NCI-H226 (cell line): ENCODE measurements at places on chromosomes 6 and 20.

DNA sequence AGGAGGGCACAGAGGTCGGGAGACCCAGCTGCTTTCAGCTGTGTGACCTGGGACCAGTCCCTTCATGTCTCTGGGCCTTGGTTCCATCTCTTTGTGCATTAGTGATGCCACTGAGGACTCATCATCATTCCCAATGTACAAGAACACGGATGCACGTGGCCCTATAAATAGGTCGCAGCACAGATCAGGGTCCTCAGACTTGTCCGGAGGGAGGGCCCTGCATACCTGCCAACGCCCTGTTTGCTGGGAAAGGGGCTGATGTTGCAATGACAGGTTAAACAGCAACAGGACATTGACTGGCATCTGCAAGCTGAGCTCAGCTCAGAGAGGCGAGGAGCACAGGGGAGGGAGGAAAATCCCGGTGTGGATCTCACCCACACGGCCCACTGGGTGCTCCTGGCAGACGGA, 21.8 kb downstream of the TGM2 start:
- peak; percentile 63 for DNase-seq

DNA sequence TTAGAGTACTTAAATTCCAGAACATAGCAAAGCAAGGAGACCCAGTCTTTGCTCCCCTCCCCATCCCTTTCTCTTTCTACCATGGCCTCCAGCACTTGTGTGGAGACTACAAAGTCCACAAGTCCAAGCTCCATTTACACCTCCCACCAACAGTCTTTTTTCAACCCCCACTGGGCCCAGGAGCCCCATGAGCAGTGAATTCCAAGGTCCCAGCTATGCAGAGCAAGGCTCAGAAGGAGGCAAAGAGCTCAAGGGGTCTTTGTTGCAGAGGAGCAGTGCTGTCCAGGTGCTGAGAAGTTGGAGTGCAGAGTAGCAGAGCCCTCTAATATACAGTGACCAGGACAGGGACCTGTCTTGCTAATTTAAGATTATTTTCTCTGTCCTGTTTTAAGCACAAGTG, 9.0 kb downstream of the PAK5 start:
- DNase-seq = no peak

DNA sequence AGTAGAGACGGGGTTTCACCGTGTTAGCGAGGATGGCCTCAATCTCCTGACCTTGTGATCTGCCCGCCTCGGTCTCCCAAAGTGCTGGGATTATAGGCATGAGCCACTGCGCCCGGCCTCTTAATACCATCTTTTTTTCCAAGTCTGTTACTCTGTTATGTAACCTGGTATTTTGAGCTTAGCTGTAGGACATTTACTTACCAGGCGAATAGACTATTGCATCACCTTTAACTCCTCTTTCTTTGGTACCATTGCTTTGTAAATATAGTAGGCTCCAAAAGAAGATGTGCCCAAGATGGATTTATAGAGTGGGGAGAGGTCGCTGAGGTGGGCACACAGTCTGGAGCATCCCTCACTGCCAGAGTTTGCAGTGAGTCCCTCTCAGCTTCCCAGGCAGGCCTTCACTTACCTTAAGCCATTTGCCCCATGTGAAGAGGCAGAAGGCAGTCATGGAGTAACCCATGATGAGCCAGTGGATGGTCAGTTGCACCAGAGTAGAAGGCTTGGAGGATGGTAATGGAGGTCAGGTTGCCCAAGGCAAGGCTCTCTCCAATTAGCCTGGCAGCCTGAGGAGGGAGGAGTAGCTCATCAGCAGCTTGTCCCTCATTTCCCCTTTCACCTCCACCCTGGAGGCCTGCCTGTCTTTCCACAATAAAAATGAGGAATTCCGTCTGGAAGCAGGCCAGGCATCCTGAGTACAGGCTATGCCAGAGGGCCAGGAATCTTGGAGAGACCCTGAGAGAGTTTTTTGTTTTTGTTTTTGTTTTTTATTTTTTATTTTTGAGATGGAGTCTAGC, 9.7 kb downstream of the TIAM2 start:
- no peak for DNase-seq

DNA sequence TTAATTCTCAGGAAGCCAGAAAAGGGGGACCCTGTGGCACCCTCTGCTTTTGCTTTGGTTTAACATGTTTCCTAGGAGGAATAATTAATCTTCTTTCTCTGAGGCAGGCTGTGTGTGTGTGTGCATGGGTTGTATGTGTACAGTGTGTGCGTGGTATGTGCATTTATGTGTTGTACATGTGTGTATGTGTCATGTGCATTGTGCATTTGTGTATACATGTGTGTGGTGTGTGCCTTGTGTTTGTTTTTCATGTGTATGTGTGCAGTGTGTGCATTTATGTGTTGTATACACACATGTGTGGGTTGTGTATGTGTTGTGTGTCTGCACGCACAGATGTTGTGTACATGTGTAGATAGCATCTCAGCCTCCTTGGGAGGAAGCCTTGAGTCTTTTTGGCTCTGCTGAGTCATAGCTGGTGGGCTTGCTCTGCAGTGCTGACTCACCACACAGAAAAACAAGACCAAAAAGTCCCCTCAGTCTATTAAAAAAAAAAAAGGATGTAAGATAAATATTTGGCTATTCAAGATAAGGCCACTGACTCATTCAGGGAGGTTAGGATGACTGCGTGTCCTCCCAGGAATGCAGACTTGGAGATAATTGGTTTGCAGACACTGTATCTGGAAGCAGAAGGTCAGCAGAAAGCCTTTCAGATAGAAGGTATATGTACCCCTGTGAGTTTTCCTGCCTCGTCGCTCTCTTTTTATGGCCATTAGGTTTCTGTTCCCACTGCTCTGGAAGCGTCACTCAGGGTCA, 58.6 kb downstream of the SYNJ2 start:
- DNase-seq = peak; percentile 97

GRCh38 chr6:6771964-6772363, 183.4 kb downstream of the LY86 start:
- no peak for DNase-seq

GRCh38 chr20:10679269-10679668, 5.5 kb upstream of the JAG1 start:
- DNase-seq = no peak
